CD4-positive, alpha-beta memory T cell (primary cell): ENCODE measurements at places on chromosomes 4 and X.

- DNase-seq = no peak
These were observed 9.8 kb downstream of the DGKQ start for GRCh38 chr4:963276-964225.

- no peak for DNase-seq
These were observed 395.7 kb downstream of the RAPGEF2 start for GRCh38 chr4:159498446-159499115.

- no peak for DNase-seq
These were observed 753.5 kb upstream of the PCDH10 start for GRCh38 chr4:132395561-132395960.

DNA sequence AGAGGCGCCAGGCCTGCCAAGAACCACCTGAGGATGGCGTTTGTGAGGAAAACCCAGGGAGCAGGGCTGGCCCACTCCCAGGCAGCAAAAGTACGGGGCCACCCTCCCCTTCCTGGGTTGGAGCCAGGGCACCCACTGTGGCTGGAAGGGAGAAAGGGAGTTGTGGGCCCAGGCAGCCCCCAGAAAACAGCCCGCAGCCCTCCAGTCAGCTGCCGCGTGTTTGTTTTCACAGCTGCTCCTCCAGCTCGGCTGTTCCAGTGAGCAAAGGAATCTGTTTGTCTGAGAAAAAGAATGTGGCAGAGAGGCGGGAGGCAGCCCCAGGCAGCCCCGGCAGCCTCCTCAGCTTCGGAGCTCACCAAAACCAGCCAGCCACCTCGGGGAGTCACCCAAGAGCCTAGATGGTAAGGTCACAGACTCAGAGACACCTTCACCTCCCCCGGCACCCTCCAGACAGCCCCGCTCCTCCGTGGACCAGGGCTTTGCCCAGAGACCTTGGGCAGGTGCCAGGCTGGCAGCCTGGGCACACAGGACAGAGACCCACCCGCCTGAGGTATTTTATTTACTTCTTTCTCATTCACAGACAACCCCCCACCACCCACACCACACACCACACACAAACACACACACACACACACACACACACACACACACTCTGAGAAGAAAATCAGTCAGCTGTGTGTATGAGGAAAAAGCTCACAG, 338.1 kb downstream of the BCOR start:
- no peak for DNase-seq

- peak; percentile 18 for DNase-seq
These were observed 1.2 kb upstream of the BLTP1 start for GRCh38 chr4:122150931-122151330.

- DNase-seq = no peak
These were observed 92.3 kb downstream of the BCOR start for GRCh38 chrX:40005292-40006011.

GRCh38 chrX:54193085-54193821, 10.2 kb upstream of the FAM120C start:
- DNase-seq = no peak

- no peak for DNase-seq
These were observed 7.1 kb upstream of the TLR2 start for GRCh38 chr4:153676984-153677383.

GRCh38 chr4:151854731-151855130, 93.9 kb upstream of the GATB start:
- no peak for DNase-seq
